ENCODE measurements at places on chromosomes 2 and 18.

DNA sequence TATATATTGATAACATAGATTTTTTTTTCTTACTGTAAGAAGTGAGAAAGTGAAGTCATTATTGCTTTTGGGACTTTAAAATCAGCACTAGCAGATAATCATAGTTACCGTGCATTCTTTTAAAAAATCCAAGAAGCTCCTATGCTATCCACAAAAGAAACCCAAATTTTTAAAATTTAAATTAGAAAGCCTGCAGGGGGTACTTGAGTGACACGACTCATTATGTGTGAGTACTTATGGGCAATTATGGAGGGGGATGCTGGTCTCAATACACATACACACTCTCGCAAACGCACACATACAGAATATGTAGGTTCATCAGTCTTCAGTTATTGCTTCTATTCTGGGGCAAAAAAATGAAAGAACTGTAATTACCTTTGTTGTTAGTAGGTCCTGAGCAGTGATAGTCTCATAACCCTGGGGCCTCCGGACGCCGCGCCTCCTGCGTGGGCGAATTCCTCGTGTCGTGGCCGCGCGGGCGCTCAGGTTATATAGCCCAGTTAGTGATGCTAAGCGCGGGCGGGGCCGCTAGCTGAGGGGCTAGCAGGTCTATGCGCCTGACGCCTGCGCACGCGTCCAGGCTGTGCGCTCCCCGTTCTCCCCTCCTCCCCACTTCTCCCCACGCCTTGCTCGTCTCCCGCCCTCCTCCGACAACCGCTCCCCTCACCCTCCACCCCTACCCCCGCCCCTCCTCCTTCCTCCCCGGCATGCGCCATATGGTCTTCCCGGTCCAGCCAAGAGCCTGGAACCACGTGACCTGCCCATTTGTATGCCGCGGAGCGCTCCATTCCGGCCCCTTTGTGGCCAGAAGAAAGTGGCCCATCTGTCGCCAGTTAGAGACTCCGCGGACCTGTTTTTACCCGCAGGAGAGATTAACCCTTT, at the start of gene NEUROD1:
TSS of gene NEUROD1 (minus strand) at position 463 of the 882 bp plus-strand sequence. CDS start 1,657 bp downstream, outside the sequence.
- DNase-seq: no peak

GRCh38 chr2:98464772-98465310, 20.2 kb downstream of the INPP4A start:
- peak; percentile 74 for DNase-seq

DNA sequence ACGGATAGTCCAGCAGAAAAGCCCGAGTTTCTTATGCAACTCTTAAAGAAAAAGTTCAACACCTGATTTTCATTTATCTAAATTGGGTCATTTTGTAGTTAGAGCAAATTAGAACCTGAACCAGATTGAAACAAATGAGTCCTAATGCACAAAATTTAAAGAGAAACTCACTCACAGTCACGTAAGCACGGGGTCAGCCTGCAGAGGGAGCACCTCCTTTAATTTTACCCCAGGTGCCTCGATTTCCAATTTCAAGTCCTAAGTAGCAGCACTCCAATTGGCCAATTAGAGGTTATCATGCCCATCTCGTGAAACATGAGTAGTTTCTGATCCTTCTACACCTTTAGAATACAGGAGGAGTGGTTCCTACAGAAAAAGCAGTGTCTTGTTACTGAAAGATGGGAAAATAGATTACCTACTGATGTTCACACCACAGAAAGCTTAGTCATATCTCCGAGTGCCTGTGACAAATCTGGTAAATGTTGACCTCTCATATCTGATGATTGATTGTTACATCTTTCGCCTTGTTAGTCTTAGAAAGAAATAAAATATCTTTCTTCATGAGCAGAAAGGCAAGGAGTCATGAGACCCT, 1929.8 kb upstream of the LRRTM1 start:
- DNase-seq: no peak

DNA sequence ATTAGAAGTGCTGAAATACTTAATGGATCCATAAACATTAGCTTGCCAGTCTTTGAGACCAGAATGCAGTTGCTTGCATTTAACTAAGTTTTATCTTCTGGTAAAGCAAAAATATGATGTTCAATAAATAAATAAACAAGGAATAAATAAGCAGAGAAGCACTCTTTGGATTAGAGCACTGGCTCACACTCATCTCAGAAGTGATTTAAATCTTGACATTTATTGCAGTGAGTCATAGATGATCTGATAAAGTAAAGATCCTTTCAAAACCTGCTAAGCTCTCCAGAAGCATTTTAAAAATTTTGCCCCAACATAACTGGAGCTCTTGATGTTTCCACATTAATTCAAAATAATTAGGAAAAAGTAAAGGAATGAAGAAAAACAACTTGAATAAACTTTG, 66.8 kb downstream of the KYNU start:
- DNase-seq: no peak

DNA sequence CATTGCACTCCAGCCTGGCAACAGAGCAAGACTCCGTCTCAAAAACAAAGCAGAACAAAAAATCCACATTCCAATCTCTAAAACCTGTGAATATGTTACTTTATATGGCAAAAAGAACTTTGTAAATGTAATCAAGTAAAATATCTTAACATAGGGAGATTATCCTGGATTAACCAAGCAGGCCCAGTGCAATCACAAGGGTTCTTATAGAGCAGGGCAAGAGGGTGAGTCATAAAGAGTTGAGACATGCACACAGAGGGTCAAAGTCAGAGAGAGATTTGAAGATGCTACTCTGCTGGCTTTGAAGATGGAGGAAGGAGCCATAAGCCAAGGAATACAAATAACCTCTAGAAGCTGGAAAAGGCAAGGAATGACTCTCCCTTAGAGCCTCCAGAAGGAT, 60.9 kb upstream of the SLC9A2 start:
- DNase-seq: no peak

- no peak for DNase-seq
These were observed 703.3 kb downstream of the NRXN1 start for GRCh38 chr2:50328680-50329079.

GRCh38 chr18:79628416-79629248, 51.0 kb upstream of the CTDP1 start:
- no peak for DNase-seq

DNA sequence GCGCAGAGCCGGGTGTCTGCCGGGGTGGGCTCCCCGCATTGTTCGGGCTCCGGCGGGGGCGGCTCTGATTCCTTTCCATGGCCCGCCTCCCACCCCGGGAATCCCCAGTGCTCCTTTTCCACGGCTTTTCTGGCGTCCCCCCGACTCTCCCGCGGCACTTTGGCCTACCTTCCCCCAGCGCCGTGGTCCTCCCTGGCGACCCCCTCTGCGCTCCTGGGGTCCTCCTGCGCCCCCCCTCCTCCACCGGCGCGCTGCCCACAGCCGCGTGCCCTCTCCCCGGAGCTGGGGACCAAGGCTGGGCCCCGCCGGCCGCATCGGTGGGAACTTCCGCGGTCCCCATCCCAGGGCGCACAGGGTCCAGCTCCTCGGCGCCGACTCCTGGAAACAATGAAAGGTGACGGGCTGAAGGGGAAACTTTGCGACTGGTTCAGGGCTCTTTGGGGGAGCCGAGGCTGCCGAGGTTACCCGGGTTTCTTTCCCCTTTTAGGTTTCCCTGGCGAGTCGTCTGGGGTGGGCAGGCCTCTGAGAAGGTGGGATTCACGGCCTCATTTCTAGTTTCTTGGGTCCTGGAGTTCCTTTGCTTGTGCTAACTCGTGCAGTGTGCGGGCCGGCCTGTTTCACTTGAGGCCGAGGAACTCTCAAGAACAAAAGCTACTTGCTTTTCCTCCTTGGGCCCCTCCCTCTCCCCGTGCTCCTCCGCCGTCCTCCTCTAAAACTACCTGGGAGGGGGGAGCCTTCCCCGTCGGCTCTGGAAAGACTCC, 2.2 kb downstream of the TGIF1 start:
- peak; percentile 54 for DNase-seq

DNA sequence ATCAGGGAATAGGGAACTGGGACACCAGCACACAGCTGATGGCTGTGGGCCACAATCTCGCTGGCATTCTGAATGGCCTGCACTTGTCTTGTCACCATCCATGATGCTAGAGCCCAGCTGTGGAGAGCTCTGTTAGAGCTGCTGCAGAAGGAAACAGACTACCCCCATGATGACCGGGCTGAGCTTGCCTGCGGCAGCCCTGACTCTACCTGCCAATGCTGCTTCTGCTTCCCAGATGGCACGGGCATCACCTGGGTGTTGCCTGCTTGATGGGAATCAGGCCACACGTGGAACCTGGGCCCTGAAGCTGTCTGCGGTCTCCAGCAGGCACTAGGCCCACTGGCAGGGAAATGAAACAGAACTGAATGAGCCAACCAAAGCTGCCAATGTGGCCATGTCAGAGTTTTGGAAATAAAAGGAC, 11.2 kb upstream of the DAW1 start:
- DNase-seq: no peak

DNA sequence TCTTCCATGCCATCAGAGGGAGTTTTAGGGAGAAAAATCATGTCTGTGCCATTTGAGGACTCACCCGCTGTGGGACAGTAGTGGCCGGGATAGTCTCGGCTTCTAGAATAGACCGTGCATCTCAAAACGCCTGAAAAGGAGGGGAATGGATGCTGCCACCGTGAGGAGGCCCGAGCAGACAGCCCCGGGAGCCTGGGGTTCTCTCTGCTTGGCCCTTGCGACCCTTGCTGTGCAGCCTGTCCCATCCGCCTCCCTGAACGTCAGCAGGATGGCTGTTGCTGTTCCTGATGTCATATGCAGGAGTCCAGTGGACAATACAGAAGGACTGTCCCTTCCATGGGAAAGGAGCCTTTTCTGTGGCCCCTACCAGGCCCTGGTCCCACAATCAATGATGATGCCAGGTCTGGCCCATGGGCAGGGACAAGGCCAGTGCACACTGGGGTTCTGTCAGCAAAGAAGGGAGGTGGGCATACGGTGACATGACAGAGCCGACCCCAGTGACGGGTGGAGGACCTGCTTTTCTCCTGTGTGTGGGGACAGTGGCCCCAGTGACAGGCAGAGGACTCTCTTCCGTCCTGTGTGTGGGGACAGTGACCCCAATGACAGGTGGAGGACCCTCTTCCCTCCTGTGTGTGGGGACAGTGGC, 58.8 kb downstream of the ACKR3 start:
- no peak for DNase-seq

DNA sequence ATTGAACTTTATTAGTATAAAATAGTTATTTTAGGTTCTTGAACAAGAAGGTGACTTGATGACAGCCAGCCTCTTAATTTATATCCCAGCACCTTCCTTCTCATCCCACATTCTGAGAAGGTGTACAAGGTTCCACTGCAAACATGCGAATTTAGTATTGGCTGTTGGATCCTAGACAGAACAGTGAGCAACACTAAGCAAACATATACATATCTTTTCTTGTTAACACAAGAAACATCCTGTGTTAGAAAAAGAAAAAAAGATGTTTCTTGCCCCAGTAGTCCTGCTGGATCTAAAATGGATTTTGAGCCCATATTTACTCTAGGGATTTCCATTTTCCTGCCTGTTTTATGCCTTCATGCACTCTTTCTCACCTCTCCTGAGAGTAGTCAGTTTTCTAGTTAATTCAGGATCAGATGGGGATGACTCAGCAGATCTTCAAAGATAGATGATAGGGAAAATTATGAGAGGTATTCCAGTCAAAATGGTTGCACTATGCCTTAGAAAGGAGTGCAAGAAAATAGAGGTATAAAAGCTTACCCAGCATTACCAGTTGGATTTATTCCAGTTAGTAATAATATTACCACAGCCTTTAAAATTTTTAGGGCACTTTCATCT, 336.5 kb downstream of the MEIS1 start:
- DNase-seq: no peak

DNA sequence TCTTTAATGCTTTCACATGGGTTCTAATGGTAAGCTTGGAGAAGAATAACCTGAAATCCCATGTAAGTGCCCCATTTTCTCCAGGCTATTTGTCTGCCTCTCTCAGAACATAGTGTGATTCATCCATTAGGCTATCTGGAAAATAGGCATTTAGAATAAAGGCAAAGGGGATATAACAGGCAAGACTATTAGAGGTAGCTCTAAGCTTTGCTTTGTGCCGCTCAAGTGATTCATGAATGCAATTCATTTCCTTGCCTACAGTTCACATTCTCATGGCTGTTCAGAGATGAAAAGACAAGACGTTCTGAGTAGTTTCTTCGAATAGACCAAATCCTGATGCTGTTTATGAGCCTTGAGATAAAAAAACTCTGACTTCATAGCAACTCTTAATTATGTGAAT, 101.7 kb downstream of the ANKRD44 start:
- DNase-seq: no peak

DNA sequence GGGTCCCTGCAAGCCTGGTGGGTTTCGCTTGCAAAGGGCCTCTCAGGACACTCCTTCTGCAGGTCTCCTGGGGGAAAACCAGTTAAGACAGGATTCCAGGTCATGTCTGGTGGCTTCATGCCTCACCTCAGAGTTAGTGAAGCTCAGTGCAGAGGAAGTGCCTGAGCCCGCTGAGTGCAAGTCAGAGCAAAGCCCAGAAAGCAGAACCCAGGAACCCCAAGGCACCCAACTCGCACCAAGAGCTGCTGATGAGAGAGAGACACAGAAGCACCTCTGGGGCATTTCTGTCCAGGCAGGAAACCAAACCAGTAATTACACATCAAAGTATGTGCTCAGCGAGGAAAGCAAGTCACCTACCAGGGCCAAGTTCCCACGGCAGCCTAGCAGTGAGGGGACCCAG, 78.4 kb downstream of the ARHGEF4 start:
- no peak for DNase-seq

- DNase-seq: no peak
These were observed 3.6 kb upstream of the DOK6 start for GRCh38 chr18:69397096-69397495.

DNA sequence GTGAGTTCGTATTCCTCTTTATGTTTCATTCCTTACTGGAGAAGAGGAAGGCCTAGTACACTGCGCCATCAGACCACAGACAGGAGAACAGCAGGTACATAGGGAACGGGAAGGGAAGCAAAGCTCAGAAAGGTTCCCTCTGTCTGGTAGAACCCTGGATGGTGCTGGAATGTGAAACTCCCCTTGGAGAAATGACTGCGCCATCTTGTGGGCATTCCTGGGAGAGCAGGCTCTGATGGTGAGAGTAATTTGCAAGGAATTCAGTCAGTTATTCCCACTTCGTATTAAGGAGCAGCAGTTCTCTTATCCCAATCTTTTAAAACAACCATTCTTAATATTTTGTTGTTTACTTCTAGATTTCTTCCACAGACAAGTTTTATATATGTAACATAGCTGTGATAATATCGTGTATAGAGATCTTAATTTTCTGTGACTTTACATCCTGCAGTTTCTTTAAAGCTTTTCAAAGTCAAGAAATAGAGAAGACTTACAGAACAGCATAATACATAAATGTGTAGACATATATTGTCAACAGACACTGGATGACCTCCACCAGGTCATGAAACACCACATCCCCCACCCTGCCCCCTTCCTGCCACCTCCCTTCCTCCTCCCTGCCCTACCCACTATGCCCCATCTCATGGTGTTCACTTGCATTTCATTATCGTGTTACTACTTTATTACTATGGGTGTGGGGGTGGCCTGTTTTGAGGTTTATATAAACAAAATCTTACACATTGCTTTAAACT, 83.9 kb downstream of the ARHGEF4 start:
- peak; percentile 56 for DNase-seq

Data from hematopoietic multipotent progenitor cell treated with erythropoietin and hydrocortisone succinate and interleukin-3 and kit ligand, for 8 days (in vitro differentiated cells).